ENCODE measurements at places on chromosomes 13 and 19.

DNA sequence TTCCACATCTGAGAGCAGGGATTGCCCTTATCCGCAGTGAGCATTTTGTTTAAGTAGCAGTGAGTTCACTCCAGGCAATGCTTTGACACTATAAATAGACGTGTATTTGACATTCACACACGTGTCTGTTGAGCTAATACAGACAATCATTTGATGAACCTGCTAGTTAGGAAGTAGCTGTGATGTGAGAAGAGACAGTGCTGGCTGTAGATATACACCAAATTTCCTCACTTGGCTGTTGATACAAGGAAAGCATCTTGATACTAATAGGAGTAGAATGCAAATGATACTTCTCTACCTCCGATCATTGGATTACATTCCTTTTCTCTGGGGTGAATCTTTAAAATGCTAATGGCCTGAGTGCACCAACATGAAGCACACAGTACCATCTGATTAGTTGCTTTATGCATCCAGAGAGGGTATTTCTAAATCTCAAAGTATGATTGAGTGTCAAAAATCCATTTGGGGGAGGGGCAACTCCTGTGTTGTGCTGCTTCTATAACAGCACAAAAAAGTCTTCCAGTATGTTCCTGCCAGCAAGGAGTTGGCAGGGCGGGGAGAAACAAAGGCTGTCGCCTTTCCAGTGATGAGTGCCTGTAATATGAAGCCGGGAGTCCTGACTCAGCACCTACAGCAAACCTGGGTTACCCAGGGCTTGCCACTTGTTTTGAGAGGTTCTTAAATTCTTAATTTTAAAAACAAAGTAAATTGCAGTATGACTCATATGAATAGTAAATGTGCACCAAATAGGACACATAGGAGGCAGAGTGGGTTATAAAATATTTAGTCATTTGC is 7.0 kb downstream of the CUL4A start:
- no peak for DNase-seq

- no peak for DNase-seq
These were observed 13.6 kb downstream of the C19orf25 start for GRCh38 chr19:1465191-1466016.

GRCh38 chr19:35143818-35144217 is 763 bp downstream of the FXYD7 start:
- DNase-seq, result no peak

DNA sequence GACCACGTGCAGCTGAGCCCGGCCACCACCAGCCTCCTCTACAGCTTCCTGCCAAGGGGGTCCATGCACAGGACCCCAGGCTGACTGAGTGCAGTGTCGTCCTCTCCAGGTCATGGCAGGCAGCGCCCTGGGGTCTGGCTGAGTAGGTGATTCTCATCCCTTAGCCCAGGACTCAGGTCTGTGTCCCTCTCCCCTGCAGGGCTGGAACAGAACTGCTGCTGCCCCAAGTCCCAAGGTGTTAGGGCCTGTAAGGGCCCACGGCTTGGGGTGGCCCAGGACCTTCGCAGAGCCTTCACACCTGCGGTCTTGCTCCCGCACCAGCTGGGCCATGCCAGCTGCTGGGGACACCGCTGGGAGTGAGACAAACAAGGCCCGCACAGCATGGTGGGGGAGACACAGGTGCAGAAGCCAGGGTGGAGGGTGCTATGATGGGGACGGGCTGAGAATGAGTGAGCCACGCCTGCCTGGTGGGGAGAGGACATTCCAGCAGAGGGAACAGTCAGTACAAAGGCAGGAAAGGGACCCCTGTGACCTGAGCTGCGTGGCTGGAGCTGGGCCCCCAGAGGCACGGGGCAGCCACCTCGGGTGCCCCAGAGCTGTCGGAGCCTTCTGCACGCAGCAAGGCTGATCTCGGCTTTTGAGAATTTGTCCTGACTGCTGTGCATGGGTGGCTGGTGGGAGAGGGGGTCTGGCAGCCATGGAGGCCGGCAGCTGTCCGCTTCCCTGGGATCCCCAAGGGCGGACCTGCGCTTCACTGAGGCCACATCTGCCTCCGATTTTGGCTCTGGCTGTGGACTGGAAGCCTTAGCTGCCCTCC is 11.9 kb downstream of the PLEKHF1 start:
- no peak for DNase-seq

- no peak for DNase-seq
These were observed 154.5 kb downstream of the DCT start for GRCh38 chr13:94324767-94325540.

DNA sequence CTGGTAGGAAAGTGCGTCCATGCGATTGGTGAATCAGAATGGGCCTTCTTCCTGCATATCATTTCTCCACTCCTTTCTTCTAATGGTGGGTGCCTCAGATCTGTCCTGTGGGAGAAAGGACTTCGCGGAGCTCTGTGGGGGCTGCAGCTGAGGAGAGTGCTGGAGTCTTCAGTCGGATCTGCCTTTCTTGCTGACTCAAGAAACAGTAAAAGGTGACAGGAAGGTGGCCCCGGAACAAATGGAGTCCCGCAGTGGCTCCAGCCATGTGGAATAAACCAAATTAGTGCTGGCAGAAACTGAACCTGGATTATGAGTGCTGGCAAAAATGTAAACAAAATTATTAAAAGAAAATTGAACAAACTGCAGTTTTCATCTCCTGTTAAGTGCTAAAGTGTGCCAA is 15.1 kb upstream of the GAS6 start:
- no peak for DNase-seq

GRCh38 chr13:20049558-20050473 is 91.3 kb downstream of the ZMYM2 start:
- no peak for DNase-seq

DNA sequence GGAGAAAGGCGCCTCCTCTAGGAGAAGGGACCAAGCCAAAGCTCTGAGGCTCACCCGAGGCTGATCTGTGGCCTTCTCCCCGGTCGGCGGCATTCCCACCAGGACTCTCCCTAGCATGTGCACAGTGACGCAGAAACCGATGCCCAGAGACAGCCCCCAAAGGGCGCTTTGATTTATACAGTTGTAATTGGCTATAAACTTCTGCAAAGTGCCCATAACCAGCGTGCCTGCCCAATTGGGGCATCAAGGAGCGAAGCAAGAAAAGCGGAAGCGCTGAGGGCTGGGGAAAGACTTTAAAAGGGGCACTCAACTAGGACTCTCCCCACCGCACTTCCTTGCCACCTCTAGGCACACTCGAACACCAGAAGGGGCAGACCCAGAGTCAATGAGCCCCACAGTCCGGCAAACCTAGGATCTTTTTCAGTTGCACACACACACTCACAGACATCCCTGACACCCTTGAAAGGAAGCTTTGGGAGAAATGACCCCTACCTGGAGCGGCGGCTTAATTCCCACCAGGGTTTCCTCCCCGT is 1.8 kb downstream of the CDX2 start:
- no peak for DNase-seq

GRCh38 chr13:74061926-74062595 is 72.1 kb downstream of the KLF12 start:
- no peak for DNase-seq

DNA sequence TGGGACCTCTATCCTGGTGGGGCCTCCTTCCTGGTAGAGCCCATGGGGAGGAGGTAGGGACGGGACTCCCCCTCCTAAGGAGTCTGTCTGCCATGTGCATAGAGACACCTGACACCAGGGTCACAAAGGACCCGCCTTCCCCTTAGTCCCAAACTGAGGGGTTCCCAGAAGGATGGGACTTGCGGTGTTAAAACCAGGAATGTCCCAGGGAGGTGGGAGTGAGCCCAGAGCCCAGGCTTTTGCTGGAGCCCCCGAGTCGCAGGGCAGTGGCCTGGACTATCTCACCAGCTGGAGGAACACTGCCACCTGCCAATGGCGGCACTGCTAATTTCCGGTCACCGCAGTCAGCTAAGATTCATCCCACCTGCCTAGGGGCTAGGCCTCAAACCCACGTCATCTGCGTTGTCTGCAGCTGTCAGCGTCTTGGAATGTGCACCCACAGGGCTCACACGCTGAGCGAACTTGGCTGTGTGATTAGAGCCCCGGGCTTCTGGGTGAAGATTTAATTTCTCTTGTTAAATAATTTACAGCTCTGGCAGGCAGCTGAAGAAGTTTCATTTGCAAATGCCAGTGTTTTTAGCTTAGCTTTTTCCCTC is 31.9 kb upstream of the ATP11A start:
- peak; percentile 68 for DNase-seq

- DNase-seq, result no peak
These were observed 25.2 kb downstream of the KCTD15 start for GRCh38 chr19:33821871-33822270.

DNA sequence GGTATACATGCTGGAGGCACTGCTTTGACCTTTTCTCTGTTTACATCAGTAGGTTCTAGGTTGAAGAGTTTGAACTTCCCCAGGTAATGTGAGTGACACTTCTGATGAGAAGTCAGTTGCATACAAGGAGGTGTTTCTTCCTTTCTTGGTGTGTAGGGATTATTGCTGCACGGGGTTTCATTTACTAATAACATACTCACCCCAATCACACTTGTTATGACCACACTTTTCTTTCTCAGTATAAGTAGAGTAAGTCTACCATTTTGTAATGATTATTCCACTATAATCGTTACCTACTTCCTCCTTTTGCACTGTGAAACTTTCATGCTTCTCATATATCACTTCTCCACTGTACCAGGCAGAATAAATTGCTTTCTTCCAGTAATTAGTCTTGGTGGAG is 138.0 kb downstream of the TNFSF13B start:
- DNase-seq, result no peak

GRCh38 chr19:11067356-11068113 is 21.7 kb upstream of the LDLR start:
- no peak for DNase-seq

DNA sequence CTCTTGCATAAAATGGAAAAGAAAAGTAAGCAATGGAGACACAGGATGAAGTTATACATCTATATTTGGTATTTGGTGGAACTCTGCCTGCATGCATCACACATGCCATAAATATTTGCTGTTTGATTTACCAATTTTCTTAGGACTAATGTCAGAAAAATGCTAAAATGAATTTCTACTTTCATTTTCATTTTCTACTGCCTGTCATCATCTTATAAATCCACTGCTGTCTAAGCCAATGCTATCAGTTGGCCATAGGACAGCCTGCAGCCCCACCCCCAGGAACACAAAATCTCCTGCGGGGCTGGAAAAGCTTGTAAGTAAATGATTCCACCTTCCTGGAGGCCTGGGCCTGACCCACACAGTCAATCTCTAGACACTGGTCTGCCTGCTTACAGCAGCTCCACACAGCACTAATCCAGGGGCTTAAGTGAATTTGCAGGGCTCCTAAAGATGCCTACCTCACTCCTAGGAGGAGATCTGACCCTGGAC is 122.0 kb downstream of the ENOX1 start:
- DNase-seq, result peak; percentile 37

DNA sequence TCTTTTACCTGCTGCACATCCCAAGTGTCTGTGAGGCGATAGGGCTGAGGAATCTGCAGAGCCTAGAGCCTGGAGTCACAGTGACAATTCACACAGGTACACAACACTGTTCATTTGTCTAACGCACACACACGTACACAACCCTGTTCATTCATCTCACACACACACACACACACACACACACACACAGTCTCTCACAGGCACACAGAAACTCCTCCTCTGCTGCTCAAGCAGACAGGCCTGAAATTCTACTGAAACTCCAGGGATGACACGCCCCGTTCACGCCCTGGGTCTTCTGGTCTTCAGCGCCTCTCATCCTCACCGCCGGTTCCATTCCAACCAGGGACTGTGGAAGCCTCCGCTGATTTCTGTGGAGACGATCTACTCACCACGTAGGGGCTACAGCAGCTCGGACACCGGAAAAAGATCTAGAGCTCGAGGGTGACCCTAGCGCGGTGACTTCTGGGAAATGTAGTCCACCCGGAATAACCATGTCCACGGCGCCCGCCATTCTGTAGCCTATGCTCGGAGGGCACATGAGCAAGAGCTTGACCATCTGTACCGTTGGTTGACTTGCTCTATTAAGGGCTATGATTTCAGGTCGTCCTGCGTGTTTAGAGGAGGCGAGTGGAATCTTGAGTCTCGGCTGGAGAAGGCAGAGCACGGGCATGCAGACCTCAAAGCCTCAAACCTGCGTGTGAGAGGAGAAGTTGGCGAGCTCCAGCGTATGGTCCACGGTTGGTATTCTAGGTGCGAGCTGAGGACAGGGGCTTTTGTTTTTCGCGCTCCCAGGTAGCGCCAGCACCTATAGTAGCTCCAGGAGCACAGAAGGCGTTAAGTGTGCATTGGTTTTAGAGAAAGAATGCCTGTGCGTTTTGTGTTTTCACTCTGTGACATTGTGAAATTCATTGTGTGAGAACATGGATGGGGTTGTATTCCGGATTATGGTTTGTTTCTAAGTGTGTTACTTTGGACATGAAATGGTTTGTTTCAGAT is 33.4 kb downstream of the ZNF45 start:
- peak; percentile 82 for DNase-seq

DNA sequence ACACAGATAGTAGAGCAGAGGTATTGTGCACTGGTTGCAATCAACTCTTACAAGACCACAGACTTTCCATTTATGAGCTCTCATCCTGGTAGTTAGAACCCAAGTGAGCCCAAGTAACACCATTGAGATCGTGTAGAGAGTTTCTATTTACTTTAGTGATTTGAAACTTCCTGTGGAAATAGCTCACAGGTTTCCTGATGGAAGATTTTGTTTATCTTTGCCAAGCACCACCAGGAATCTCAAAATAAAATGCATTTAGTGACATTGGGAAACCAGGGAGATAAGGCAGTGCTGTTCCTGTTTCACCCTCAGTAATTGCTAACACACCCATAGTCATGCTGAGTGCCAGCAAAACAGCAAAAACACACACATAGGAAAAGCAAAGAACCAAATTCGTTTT is 102.5 kb downstream of the FLT1 start:
- no peak for DNase-seq

DNA sequence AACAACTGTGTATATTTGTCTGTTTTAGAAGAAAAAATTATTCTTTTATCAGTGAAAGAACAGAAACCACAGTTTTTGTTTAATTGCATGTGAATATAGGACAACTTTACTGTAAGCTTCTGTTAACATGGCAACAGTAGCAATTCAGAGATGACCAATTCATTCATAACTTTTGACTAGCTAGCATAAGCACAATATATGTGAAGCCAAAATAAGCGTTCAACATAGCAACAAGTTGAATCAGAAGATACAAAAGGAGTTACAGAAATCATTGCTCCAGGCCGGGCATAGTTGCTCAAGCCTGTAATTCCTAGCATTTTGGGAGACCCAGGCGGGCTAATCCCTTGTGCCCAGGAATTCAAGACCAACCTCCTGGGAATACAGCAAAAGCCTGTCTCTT is 197.1 kb upstream of the GPC6 start:
- no peak for DNase-seq
